Stimulated activated CD8-positive, alpha-beta memory T cell treated with anti-CD3 and anti-CD28 coated beads, Interleukin-15, amount 100 ng/mL, for 24 hours (primary cell): ENCODE measurements at places on chromosomes 13 and 19.

- DNase-seq: no peak
Observed at GRCh38 chr19:17775245-17775927, 19.6 kb upstream of the B3GNT3 start.

- DNase-seq: no peak
Observed at GRCh38 chr19:51472607-51473006, 5.7 kb upstream of the CEACAM18 start.

DNA sequence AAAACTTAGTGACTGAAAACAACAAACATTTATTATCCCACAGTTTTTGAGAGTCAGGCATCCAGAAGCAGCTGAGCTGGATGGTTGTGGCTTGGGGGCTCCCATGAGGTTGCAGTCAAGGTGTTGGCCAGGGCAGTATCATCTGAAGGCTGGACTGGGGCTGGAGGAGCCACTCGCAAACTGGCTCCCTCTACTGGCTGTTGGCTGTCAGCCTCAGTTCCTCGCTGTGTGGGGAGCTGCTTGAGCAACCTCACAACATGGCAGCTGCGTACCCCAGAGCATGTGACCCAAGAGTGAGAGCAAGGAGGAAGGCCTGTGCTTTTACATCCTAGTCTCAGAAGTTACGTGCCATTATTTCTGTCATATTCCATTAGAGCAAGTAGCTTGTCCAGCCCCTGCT is 9.7 kb downstream of the YJU2 start:
- no peak for DNase-seq

GRCh38 chr13:30884543-30884942 is 21.5 kb upstream of the MEDAG start:
- no peak for DNase-seq

- DNase-seq: no peak
Observed at GRCh38 chr13:73532987-73533510, 474.2 kb downstream of the KLF5 start.

DNA sequence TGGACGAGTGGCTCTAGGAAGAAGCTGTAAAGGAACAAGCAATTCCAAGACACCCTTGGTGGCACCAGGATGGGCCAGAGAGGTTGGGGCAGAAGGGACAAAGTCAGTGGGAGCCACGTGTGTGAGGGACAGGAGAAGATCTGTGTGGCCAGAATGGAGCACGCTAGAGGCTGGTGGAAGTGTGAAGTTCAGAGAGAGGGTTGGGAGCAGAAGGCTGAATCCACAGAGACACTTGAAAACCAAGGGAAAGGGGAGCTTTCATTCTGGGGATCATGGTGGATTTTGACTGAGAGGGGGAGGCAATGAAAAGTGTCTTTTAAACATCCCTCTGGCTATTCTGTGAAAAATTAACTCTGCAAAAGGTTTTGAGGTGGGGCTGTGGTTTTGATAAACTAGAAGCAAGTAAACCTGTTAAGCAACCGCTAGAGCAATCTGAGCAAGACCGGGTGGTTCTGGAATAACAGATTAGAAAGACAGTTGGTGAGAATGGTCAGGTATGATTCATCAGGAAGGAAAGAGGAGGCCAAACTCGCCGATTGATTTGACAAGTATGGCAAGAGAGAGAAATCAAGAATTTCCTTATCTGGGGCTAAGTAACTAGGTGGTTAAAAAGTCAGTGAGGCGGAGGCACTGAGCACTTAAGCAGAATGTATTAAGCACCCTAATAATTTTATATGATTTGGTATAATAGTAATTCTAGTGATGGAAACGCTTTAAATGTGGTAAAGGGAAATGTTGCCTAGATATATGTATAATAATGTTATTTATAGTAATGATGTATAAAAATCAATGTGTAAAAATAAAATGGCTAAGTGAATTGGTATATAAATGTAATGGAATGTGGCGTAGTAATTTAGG is 140.0 kb downstream of the MYO16 start:
- DNase-seq: no peak

DNA sequence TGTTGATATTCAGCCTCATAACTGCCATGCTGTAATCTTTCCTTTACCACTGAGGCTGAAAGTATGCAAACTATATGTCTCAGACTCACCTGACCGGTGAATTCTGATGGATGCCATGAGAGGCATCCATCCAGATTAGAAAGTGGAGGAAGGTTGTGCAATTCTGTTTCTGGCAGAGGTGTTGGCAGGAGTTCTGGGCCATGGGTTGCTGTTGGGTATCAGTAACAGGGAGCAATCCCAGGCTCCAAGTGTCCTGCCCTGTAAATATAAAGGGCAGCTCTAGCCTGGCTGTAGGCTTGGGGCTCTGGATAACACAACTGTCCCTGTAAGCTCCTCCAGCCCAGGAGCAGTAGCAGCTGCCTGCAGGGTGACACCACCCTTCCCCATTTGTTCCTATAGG is 77.4 kb upstream of the ABCC4 start:
- no peak for DNase-seq

GRCh38 chr19:50695251-50696093 is 24.1 kb downstream of the SHANK1 start:
- no peak for DNase-seq

DNA sequence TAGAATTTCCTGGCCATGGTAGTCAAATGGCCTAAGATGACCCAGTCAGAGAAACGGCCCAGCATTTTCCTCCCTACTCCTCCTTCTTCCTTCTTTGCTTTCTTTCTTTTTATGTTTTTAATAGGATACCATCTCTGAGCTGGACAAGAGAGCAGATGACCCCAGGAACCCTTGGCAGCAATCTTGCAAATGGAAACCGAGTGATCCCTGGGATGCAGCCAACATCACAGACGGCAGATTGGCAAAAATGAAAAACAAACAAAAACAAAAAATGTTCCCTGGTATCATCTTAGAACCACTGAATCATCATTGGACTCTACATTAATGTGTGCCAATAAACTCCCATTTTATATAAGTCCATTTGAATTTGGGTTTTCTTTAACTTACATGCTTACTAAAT is 424.4 kb downstream of the FGF14 start:
- no peak for DNase-seq

DNA sequence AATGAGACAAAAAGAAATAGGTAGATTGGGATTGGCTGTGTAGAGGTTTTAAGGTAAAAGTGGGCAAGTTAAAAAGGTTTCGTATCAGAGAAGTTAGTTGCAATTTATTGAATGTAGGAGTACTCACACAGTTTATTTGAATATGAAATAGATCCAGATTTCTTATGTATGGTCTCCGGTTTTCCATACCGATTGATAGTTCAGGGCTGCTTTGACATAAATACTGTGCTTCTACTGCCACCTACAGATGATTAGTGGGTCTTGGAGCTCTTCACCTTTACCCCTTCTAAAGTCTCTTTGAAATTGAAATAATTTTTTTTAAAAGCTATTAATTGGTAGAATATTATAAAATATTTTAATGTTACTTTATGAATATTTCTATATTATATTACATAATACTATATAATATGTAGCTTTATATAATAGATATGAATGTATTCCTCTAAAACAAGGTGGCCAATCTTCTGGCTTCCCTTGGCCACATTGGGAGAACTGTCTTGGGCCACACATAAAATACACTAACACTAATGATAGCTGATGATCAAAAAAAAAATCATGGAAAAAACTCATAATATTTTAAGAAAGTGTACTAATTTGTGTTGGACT is 7.7 kb upstream of the GPR18 start:
- DNase-seq: no peak

DNA sequence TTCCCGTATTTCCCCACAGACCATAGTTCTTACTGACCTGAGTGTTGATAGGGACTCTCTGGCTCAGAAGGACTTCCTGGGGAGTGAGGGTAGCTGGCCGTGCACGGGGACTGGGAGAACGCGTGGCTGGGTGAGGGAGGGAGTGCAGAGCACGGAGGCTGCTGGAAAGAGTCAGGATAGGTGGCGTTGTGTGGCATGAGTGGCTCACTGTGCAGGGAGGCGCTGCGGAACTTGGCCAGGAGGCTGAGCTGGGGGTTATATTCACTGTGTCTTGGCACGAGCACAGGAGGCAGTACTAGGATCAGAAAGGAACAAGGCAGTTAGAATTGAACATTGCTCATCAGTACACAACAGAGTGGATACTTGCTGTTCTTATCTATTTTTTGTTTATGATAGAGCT is 47.4 kb downstream of the SMAD9 start:
- no peak for DNase-seq

- DNase-seq: no peak
Observed at GRCh38 chr13:111893607-111894443, 173.1 kb upstream of the SOX1 start.

GRCh38 chr13:92656103-92656502 is 570.5 kb upstream of the GPC6 start:
- no peak for DNase-seq
